ENCODE measurements at places on chromosomes 3 and 15.

DNA sequence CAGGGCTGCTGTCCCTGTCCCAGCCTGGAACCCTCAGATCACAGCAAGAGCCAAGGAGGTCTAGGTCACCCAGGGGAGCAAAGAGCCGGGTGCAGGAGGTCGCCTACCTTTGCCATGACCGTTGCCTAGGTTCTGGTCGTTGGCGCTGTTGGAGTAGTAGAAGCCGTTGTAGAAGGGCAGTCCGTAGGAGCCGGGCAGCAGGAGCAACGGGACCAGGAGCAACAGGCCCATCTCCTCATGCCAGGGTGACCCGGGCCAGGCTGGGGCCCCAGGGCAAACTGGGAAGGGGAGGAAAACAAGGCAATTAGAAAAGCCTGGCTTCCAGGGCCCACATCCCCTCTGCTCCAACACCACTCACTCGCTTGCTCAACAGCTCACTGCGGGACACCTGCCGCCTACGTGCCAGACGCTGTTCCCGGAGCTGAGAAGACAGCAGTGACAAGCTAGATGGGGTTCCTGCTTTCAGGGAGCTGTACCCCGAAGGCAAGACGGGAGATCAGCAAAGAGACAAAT is 8.2 kb downstream of the HAPLN3 start:
- DNase-seq, result no peak

DNA sequence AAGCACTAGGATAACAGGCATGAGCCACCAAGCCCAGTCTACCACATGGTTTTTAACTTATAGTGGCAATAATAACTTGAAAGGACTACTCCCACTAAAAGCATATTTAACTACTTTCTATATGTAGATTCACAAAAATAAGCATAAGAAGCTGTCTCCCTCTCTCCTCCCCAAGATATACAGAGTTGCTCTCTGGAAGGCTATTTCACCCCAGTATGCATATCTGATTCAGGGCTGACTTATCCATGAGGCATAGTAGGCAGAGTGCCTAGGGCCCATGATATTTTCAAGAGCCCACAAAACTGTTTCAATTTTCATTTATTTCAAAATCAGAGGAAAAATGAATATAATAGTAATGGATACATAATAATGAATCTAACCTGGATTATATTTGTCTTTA is 20.5 kb downstream of the ATP8B4 start:
- no peak for DNase-seq

GRCh38 chr15:57061281-57061680 is 142.8 kb downstream of the TCF12 start:
- DNase-seq, result no peak

- DNase-seq, result no peak
These were observed 453.1 kb downstream of the GBE1 start for GRCh38 chr3:81308306-81308705.

DNA sequence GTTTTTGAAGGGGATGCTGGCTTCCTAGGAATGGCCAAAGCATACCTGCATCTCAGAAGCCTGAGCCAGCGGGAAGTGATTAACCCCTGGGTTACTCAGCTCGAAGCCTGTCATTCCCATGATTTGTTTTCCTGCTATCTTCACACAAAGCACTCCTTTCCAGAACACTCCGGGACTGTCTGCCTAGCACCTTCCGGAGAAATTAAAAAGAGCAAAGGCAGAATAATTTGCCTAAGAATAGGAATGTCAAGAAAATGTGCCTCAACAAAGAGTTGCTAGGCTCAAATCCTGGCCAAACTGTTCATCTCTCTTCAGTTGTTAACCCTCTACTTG is 34.1 kb downstream of the TPM1 start:
- DNase-seq, result no peak

DNA sequence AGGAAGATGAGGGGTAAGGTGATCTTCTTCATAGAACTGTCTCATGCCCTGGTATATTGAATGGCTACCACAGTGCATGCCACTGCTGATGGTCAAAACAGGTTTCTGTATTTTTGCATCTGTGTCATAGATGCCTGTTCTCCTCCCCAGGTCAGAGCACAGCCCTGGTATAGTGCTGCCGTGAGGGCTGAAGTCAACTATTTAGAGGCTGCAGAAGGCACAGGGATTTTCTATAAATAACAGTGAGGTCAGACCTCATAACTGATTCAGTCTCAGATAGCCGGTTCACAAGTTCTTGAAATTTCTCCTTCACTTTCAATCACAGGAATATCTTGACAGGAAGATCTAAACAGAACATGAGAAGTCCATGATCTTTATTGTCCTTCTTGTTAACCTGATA is 99.2 kb upstream of the NUDT16 start:
- no peak for DNase-seq

DNA sequence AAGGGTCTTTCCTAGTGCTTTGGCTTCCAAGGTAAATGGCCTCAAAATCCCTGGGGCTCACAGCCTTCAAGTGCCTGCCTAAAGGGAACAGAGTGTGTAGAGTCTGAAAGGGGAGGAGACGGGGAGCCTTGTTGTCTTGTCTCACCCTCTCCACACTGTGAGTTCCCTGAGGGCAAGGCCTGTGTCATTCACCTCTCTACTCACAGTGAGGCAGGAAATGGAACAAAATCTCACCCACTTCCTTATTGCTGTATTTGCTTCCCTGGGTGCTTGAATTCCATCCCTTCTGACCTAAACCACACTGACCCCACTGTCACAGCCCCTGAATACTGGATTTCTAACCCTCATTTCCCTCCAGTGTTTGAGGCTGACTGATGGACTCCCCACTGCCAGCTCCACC is 197.5 kb downstream of the EPHB1 start:
- DNase-seq, result no peak

- no peak for DNase-seq
These were observed 118.5 kb downstream of the MFSD1 start for GRCh38 chr3:158920371-158920770.

DNA sequence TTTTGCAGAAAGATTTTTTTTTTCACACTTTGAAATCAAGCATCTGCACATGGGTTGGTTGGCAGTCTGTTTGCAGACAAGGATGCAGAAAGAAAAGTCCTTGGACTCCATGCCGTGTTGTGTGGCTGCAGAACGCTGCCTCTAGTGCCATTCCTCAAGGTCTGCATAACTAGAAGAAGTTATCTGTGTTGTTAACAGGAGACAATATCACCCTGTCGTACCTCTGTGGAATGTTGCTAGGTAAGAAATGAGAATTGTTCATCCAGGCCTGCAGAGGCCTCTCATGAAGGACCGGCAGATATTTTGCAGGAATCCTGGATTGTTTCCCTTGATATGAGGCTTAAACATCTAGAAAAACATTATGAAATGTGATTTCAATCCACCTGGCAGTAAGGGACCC is 58.5 kb upstream of the PPARG start:
- no peak for DNase-seq

DNA sequence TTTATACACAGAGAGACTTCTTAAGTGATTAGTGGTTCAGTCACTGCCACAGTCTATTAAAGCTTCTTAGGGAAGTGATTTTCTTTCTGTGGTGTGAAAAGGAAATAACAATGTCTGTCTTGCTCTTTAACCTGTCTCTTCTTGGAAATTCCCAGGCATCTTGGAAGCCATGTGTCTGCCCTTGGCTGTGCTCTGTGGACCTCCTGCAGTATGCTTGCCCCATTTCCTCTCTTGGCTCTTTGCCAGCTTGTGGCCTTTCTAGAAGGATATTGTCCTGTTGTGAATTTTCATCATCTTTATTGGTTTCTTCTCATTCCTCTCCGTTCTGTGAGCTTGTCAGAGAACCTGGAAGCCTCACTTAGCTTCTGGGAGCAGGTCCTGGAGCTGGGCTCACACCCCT is 338.4 kb upstream of the C2CD4B start:
- no peak for DNase-seq

GRCh38 chr3:71554649-71555048 is 28.9 kb downstream of the FOXP1 start:
- DNase-seq, result no peak

DNA sequence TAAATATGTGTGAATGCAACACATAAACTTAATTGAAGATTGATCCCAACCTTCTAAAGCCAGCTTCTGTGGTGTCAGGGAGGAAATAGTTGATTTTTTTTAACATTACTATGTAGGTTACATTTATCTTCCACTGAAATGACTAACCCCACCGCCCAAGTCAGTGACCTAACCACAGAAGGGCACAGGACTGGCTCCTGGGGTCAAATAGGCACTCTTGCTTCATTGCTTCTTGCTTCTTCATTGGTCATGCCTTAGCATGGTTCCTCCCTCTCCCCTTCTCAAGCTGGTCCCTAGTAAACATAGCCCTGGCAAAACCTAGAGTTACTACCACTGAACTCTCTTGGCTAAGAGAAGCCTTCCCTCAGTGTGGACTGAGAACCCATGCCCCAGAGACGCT is 12.3 kb downstream of the EIF1B start:
- no peak for DNase-seq

- DNase-seq, result no peak
These were observed 742.4 kb downstream of the NAALADL2 start for GRCh38 chr3:175601521-175601920.

- DNase-seq, result no peak
These were observed 76.1 kb upstream of the ATP11B start for GRCh38 chr3:182717216-182717615.

GRCh38 chr3:72820415-72820814 is 27.8 kb downstream of the SHQ1 start:
- peak; percentile 10 for DNase-seq

GRCh38 chr3:11724615-11725339 is 81.1 kb upstream of the VGLL4 start:
- peak; percentile 36 for DNase-seq

DNA sequence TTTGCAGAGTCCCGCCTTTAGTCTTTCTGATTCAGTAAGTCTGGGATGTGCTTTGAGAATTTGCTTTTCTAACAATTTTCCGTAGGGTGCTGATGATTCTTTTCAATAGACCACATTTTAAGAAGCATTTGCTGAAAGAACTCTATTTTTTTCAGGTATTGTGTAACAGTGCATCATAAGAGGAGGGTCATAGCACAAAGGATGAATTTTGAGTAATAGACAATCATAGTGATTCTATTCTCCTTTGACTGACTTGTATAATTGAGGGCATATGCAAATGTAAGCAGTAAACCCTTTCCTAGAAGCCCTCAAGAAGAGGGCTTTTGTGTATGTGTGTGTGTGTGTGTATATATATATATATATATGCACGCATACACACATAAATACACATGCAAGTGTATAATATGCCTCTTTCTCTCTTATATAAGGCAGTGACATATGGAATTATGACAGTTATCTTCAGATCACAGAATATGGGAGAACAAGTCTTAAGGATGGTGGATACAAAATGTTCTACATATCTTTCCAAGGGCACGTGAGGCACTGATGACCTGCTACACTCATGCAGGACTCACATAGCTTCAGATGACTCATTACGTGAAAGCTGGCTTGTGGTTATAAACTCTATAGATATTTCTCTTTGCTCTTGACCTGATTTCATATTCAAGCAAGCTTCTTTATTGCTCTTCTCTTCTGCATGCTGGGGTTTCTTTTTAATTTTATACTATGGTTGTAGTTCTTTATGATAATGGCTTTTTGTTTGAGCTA is 6.5 kb upstream of the PLSCR1 start:
- DNase-seq, result no peak

- no peak for DNase-seq
These were observed 612.7 kb downstream of the TBL1XR1 start for GRCh38 chr3:176584413-176585176.

GRCh38 chr3:155581579-155581978 is 163.3 kb downstream of the PLCH1 start:
- no peak for DNase-seq

GRCh38 chr15:45499426-45499825 is 23.1 kb downstream of the SLC30A4 start:
- DNase-seq, result no peak

GRCh38 chr3:190017521-190018288 is 103.0 kb downstream of the P3H2 start:
- no peak for DNase-seq

DNA sequence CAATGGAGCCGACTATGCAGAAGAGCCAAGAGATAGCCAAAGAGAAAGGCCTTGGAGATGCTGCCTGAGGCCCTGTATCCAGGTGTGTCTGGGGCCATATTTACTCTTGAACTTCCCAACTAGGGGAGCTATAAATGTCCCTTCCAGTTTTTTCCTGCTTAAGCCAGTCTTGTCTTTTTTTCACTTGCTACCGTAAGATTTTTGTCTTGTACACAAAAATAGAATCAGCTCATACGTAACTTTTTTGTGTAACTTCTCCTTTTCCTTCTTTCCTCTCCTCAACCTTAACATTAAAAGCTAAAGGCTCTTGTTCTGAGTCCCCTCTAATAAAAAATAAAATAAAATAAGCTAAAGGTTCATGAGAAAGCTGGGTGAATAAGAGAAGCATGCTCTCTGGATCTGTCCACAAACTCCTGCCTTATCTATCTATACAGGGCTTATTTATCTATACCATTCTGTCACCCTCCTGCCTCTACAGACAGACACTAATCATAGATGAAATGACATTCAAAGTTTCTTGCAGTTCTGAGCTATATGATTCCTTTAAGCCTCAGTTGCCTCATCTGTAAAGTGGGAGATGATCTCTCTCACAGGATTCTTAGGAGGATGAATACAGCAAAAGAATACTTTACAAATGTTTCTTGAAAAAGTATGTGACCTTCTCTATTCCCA is 4.6 kb downstream of the SUMF1 start:
- no peak for DNase-seq

DNA sequence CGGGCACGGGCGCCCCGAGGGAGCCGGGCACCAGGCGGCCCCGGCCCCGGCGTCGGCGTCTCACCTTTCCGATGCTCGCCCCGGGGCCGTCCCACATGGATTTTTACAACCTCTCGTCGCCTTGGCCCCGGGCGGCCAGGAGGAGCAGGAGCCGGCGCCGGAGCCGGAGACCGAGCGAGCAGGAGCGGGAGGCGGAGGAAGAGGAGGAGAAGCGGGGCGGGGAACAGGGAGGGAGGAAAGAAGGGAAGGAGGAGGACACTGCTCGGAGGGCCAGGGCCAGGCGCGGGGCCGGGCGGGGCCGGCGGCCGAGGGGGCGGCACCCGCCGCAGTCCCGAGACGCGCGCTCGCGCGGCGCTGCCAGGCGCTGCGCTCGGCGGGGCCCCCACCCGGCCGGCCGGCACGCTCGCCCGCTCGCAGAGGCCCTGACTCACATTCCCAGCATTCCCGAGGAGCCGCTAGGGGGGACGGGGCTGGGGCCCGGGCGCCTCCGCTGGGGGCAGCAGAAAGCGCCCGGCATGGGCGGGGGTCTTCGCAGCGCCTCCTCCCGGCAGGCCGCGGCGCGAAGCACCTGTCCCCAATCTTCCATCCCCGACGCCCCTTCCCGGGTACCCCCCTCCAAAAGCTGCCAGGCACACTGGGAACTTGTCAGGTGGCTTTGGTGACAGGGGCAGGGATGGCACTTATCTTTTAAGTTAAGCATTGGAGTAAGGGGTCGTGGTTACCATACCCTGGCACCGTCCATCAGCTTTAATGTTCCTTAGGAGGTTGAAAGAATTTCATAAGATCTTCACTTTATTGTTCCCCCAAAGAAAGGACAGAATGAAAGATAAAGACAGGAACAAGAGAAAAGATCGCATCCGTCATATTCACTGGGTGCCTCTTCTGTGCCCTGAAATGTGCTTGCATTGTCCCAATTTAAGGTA is at the start of gene ERC2:
ERC2 (minus strand) TSS at position 284 of the 923 bp plus-strand sequence.
- no peak for DNase-seq

- DNase-seq, result peak; percentile 55
These were observed 483 bp downstream of the MEX3B start for GRCh38 chr15:82045179-82045891.
